ENCODE measurements at places on chromosomes 3 and 15. TPM values are rescaled to one million over a fixed set of nuclear protein-coding genes. Genes with fewer than 3 reads are reported as not detected.
A peak's percentile ranks its signal among the peaks of the same experiment; 100 is the strongest.

- peaks cover 20% of the 10 kb centered on the region for H3K27me3 ChIP-seq
- no peaks in the 10 kb centered on the region for H3K36me3 ChIP-seq
- no peak overlapping the region for H3K4me3 ChIP-seq
Observed at GRCh38 chr3:25885544-25885943, 95.7 kb downstream of the OXSM start.

GRCh38 chr3:153852355-153852754 lies 268.8 kb upstream of the ARHGEF26 start:
- H3K27ac ChIP-seq, result no peak overlapping the region
- no peak for DNase-seq
- no peak overlapping the region for H3K4me3 ChIP-seq
- H3K36me3 ChIP-seq, result no peaks in the 10 kb centered on the region
- peaks cover 6% of the 10 kb centered on the region for H3K27me3 ChIP-seq

GRCh38 chr3:150556792-150557191 lies 10.2 kb downstream of the EIF2A start:
- no peaks in the 10 kb centered on the region for H3K27me3 ChIP-seq
- peaks cover 34% of the 10 kb centered on the region for H3K36me3 ChIP-seq
- H3K27ac ChIP-seq, result no peak overlapping the region
- peaks cover 28% of the 10 kb centered on the region for H3K4me1 ChIP-seq
- no peak overlapping the region for H3K4me3 ChIP-seq

Gene PBRM1
- total RNA-seq, result 95.4 TPM

GRCh38 chr15:99729920-99730319 lies 3.3 kb downstream of the LYSMD4 start:
- no peak overlapping the region for H3K4me3 ChIP-seq
- H3K27me3 ChIP-seq, result no peaks in the 10 kb centered on the region
- H3K36me3 ChIP-seq, result peaks cover 4% of the 10 kb centered on the region

- H3K27me3 ChIP-seq, result peaks cover 58% of the 10 kb centered on the region
- H3K4me1 ChIP-seq, result no peaks in the 10 kb centered on the region
- no peak overlapping the region for H3K4me3 ChIP-seq
Observed at GRCh38 chr3:42270561-42270960, 4.6 kb upstream of the CCK start.

GRCh38 chr15:99954361-99955180 lies 221.3 kb upstream of the LYSMD4 start:
- H3K36me3 ChIP-seq, result peaks cover 4% of the 10 kb centered on the region
- no peak overlapping the region for H3K27ac ChIP-seq
- peaks cover 28% of the 10 kb centered on the region for H3K27me3 ChIP-seq
- DNase-seq, result no peak

DNA sequence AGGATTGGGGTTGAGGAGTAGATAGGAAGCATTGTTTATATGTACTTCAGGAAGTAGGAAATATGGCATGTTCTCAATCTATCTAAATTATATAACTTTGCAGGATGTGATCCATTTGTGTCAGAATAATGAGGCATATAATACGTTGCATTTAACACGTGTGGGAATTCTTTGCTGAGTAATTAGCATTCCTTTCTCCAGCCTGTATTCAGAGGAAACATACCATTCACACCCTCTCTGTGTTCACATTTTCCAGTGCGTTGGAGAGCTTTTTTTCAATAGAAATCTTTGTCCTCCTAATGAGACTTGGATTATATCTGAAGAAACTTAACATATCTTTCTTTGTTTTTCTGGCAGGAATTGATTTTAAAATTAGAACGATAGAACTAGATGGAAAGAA lies 33.0 kb upstream of the APH1B start:
- no peak for DNase-seq
- no peaks in the 10 kb centered on the region for H3K27me3 ChIP-seq
- H3K4me1 ChIP-seq, result peaks cover 54% of the 10 kb centered on the region
- peak overlapping the region; percentile 80 for H3K27ac ChIP-seq
- peaks cover 21% of the 10 kb centered on the region for H3K36me3 ChIP-seq

DNA sequence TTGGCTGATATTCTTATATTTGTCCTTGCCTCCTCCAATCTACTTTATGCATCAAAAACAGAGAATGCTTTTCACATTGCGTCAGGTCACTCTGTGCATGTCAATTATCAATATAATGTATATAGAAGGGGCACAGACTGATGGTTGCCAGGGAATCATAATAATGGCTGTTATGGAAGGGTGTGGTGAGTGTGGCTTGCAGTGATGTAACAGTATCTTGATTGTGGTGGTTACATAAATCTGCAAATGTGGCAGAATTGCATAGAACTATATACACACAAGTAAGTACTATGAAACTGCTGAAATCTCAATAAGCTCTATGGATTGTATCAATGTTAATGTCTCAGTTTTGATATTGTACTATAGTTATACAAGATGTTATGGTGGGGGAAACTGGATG lies 228.6 kb downstream of the TJP1 start:
- H3K27me3 ChIP-seq, result peaks cover 12% of the 10 kb centered on the region
- H3K4me3 ChIP-seq, result no peak overlapping the region
- H3K4me1 ChIP-seq, result no peaks in the 10 kb centered on the region
- H3K27ac ChIP-seq, result no peak overlapping the region

Gene C3orf22
- total RNA-seq, result not detected

Gene RAB6B
- 0.81 TPM for total RNA-seq
